IPS-NIHi11 (cell line): ENCODE measurements at places on chromosomes 1 and 21.
A peak's percentile ranks its signal among the peaks of the same experiment; 100 is the strongest.

GRCh38 chr1:211814313-211814712, 16.2 kb downstream of the LPGAT1 start:
- DNase-seq, result no peak

GRCh38 chr1:21882721-21883415, 54.2 kb downstream of the HSPG2 start:
- DNase-seq, result no peak

DNA sequence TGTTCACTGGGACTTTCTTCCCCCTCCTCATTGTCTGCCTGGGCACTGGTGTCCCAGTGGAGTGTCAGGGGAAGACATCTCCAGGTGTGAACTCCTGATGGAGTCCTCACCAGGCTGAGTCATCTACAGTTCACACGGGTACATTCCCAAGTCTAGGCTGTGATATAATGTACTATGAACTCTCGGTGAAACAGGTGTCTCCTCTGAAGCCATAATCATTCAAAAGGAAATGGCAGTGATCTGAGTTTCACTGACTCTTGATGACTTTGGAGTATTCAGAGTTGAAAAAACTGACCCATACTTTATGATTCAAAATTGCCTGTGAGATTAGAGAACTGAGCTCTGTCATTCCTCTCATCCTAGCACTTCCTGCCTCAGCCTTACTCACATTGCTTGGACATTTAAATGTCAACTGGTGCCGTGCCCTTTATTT, 9.1 kb downstream of the LAMC2 start:
- DNase-seq, result no peak

DNA sequence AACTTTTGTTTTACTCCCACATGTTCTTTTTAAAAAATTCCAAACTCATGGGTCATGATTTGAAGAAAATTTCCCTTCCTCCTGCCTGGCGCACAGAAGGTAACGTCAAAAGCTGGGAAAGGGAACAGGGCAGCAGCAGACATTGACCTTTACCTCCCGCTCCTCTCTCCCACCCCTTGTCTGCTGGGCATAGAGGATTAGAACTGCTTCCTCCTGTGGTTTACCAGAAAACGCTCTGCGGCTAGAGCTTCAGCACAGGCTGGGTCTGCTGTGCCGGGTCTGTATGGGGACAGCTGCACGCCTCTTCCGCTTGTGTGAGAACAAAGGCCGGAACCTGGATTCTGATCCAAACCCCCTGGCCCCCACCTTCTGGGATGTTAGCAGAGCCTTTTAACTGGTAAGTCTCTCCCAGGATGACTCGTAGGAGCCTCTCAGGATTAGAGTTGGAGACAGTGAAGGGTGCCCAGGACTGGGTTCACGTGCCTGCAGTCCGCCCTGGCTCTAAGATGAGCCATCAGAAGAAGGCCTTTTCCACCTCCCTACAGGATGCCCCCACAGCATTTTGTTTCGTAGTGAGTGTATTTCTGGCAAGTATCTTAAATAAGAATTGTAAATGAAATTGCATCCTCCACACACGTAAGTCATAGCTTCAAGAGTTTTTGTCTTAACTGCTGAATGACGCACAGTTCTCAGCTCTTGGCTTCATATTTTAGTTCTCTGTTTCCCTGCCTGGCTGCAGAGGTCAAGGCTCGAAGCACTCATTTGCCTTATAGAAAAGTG, 5.2 kb downstream of the H6PD start:
- DNase-seq, result no peak

DNA sequence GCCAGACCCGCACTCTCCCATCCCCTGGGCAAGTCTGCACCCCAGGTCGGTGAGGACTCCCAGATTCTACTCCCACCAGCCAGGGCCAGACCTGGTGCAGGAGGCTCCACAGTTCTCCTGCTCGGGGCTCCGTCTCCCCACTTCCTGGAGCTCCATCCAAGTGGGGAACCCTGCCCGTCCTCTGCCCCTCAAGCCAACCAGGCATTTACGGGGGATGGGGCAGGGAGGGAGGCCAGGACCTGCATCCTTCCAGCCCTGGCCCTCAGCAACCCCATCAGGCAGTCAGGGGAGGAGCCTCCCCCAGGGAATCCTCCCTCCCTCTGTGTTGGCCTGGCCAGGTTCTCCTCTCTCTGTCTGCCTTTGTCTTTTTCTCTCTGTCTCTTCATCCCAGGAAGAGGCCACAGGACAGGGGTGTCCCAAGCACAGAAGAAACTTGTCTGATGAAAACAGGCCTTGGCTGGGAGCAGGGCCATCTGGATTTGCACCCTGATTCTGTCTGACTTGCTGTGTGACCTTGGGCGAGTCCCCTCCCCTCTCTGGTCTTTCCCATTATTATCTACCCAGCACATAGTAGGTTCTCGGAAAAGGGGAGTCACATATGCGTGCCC, 18.5 kb upstream of the EPHA2 start:
- DNase-seq, result no peak

GRCh38 chr1:166870584-166870983, 5.5 kb downstream of the TADA1 start:
- DNase-seq, result no peak

- no peak for DNase-seq
Measured at GRCh38 chr1:232966663-232967062, 16.3 kb downstream of the NTPCR start.

DNA sequence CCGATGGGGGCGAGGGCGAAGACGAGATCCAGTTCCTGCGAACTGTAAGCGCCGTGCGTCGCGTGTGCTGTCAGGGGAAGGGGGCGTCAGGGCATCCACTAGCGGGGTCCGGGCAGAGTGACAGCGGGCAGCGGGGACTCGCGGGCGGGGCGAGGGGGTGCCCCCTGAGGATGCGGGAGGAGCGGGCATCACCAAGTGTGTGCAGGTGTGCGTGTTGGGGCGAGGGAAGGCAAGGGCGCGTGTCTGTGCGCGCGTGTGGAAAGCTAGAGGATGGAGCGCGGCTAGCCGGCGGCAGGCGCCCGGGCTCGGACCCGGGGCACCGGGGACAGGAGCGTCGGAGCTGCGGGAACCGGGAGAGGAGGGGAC, 525 bp downstream of the RYR2 start:
- no peak for DNase-seq

GRCh38 chr1:23555986-23556634, 3.2 kb downstream of the ID3 start:
- no peak for DNase-seq

DNA sequence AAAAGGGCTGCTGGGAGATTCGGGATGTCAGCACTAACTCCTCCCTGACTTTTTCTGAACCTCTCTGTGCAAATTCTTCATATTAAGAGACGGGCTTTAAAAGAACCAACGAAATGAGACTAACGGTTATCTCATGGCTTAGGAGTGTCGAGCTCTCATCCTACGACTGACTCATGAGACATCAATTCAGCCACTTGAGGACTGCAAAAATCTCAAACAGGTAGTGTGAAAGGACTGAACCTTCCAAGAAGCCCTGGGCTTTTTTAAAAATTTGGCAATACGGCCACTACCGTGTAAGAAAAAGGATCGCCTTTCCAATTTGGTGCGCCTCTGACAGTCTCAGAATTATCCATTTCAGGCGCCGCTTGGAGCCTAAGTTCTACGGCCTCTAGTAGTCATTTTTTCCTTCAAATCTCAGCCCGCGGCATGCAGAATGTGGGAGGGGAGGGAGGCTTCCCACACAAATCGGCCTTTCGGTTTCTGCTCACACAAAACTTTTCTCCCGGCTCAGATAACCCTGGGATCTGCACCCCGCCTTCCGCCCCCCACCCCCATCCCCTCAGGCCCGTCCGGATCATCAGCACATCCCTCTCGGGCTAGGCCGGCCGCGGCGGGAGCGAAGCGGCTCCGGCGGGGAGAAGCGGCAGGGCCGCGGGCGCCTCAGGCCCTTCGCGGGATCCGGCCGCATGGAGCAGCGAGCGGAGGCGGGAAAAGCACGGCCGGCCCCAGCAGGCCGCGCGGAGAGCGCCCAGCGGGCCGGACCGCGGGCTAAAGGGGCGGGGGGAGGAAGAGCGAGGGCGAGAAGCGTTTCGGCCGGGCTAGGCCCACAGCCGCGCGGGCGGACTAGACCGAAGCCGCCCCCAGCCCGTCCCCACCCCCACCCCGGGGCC, 618 bp downstream of the HNRNPR start:
- peak; percentile 47 for DNase-seq

GRCh38 chr21:43275421-43276211, 106.8 kb downstream of the CRYAA start:
- DNase-seq, result no peak

- DNase-seq, result no peak
Measured at GRCh38 chr1:213003256-213003655, 12.4 kb downstream of the ANGEL2 start.

- DNase-seq, result no peak
Measured at GRCh38 chr1:213519098-213519497, 468.1 kb downstream of the RPS6KC1 start.

DNA sequence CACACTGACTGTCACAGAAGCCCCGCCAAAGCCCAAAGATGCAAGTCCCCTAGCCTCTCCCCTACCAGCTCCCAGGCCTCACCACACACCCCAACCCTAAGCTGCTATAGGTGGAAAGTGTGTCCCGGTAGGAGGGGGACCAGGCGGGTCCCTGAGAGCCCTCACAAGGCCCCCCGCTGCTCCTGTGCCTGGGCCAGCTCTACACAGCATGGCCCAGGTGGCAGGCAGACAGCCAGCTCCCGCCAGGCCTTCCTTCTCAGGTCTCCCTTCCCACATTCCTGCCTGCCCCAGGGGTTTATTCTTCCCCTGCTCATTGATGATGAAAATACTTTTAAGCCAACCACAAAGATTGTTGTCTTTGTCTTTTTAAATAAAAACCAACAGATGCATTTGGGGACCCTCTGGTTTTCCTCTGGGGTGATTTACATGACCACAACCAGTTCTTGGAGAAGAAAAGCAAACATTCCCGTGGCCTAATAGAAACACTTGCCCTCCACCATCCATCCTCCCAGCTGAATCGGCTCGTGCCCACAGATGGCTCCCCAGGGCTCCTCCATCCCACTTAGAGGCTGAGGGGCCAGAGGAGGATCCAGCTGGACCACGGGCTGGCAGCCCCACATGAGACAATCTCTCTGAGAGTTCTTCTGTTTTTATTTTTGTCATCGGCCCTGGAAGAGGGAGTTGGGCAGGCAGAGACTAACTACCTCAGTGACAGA, 93.1 kb downstream of the DMRTB1 start:
- DNase-seq, result peak; percentile 57

DNA sequence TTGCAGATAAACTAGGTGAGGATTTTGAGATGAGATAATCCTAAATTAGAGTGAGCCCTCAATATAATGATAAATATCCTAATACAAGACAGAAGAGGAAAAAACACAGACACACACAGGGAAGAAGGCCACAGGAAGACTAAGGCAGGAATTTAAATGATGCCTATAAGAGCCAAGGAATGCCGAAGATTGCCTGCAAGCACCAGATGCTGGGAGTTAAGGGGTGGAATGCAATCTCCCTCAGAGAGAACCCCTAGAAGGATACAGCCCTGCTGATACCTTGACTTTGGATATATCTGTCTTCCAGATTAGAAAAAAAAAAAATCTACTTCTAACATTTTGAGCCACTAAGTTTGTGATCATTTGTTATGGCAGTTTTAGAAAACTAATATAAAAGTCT, 299.7 kb upstream of the PRMT6 start:
- no peak for DNase-seq

DNA sequence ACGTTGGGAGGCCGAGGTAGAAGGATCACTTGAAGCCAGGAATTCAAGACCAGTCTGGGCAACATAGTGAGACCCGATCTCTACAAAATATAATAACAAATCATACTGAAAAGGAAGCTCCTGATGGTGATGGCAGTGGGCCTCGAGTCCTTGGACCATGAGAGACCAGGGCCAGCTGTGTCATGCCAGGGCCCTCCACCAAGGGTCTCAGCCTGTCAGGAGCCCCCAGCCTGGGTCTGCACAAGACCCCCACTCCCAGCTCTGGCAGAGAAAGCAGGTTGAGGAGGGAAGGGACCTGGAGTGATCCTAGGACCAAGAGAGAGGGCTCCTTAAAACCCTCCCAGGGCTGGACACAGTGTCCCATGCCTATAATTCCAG, 6.7 kb upstream of the CTRC start:
- no peak for DNase-seq

DNA sequence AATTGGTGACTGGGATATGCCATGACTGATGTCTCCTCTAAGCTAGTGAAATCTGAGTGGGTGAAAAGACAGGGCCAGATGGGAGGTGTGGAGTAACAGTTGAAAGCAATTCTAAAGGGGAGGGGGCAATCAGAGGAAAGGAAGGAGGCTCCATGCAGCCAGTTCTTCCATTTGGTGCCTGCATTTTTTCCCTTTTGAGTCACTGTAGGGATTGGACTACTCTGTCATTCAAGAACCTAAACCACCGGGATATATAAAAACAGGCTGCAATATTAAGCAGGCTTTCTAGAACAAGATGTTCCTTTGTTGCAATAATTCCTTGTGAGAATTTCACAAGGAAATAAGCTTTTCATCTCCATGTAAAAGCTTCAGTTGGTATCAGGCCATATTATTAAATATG, 18.3 kb downstream of the CLIC6 start:
- no peak for DNase-seq

- DNase-seq, result no peak
Measured at GRCh38 chr1:16009678-16010077, 5.6 kb downstream of the SRARP start.

- no peak for DNase-seq
Measured at GRCh38 chr21:38293765-38294164, 37.0 kb downstream of the KCNJ15 start.

GRCh38 chr1:194533641-194534040, 1347.2 kb upstream of the B3GALT2 start:
- no peak for DNase-seq

DNA sequence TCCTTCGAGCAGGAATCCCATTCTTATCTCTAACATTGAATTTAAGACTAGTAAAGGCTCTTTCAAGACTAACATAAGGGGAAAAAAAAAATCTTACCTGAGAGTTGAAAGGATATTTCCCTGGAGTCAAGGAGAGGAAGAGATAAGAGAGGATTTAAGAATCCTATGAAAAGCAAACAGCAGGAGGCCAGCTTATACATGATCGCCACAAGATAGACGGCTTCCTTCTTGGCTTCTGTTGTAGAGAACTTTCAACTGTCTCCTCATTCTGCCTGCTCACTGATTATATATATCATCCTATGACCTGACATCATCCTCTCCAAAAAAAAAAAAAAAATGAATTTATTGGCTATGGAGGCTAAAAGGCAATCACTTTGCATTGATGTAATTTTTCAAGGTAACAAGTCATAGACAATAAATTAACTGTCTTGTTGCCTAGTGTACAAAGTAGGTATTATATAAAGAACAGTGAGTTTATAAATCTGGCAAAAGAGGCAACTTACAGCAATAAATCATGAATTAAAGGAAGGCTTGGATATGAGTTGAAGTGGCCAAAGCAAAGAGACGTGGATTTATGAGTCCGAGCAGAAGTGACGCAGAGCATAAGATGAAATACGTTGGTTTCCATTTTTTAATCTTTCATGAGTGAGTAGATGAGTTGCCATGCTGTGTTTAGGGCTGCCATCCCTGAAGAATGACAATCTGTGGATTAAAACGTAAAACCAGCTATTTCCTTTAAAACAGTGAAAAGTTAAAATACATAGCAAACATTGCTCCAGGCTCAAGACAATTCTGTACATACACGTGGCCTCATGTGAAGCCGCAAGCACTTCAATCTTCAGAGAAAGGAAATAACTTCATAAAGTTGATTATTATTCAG, at the start of gene UTS2:
UTS2 (minus strand) TSS at position 262 of the 880 bp plus-strand sequence; CDS start at position 200, 62 bp downstream.
- no peak for DNase-seq

GRCh38 chr1:61674221-61674620, 50.7 kb downstream of the TM2D1 start:
- no peak for DNase-seq
